ENCODE measurements at places on chromosomes 16 and 17.

GRCh38 chr17:28161311-28161710 lies 118.8 kb downstream of the NLK start:
- DNase-seq: no peak

GRCh38 chr17:78999056-78999768 lies 10.4 kb downstream of the CANT1 start:
- no peak for DNase-seq

DNA sequence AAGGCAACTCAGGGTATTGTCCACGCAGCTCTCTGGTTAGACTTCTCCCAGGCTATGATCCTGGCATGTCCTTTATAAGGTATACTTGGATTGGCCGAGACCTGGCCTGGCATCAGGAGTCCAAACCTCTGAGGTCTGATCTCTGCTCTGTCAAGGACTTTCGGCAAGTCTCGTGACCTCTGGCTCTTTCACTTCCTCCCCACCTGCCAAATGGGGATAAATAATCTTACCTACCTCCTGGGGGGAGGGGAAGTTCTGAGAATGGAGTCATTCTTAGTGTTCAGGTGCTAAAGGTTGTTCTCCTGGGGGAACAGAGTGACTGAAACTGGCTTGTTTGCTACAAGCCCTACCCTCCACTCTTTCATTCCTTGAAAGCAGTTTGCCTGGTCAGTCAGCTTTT lies 7.6 kb downstream of the ATXN1L start:
- no peak for DNase-seq

- no peak for DNase-seq
Observed at GRCh38 chr16:16018705-16019104, 69.3 kb downstream of the ABCC1 start.

DNA sequence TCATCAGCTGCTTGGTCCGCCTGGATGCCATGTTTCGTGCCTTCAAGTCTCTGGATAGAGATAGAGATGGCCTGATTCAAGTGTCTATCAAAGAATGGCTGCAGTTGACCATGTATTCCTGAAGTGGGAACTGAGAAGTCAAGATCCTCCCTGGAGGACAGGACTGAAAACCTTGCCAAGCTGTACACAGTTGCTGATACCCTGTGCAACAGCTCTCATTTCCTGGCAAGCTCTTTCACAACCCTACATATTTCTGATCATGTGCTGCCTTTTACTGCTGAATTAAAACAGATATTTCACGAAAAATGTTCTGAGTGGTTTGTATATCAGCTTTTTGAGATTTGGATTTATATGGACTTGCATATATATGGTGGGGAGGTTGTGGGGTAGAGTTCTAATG lies 898 bp downstream of the CAPNS2 start:
- no peak for DNase-seq

GRCh38 chr16:13906168-13907089 lies 13.5 kb upstream of the ERCC4 start:
- DNase-seq: no peak

DNA sequence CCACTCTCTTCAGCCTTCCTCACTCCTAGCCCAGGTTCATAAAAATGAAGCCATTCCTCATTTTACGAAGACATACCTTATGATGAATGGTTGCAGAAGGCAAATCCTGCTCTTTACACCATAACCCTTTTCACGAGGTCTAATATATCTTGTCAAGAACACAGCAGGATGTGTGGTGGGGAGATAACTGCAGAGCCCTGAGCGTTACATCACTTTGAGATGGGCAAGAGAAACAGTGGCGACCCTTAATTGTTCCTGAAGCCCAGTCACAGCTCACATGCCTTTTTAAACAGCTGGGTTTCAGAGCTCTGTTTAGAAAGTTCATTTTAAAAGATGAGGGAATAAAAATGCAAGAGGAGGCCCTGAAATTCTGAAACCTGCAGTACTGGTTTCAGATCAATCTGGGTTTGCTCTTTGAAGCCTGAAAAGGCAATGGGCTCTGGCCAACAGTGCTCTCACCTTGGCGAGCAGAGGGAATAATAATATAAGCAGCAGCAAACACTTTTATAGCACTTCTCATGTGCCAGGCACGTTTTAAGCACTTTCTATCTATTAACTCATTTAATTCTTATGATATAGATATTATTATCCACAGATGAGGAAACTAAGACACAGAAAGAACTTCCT lies 2.9 kb downstream of the FAM117A start:
- no peak for DNase-seq

DNA sequence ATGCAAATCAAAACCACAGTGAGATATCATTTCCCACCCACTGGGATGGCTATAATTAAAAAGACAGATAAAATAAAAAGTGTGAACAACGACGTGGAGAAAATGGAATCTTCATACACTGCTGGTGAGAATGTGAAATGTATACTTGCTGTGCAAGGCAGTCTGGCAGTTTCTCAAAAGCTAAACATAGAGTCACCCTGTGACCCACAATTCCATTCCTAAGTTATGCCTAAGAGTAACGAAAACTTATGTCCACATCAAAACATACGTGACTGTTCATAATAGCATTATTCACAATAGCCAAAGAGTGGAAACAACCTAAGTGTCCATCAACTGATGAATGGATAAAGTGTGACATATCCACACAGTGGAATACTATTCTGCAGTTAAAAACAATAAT lies 38.1 kb upstream of the VPS4A start:
- no peak for DNase-seq

DNA sequence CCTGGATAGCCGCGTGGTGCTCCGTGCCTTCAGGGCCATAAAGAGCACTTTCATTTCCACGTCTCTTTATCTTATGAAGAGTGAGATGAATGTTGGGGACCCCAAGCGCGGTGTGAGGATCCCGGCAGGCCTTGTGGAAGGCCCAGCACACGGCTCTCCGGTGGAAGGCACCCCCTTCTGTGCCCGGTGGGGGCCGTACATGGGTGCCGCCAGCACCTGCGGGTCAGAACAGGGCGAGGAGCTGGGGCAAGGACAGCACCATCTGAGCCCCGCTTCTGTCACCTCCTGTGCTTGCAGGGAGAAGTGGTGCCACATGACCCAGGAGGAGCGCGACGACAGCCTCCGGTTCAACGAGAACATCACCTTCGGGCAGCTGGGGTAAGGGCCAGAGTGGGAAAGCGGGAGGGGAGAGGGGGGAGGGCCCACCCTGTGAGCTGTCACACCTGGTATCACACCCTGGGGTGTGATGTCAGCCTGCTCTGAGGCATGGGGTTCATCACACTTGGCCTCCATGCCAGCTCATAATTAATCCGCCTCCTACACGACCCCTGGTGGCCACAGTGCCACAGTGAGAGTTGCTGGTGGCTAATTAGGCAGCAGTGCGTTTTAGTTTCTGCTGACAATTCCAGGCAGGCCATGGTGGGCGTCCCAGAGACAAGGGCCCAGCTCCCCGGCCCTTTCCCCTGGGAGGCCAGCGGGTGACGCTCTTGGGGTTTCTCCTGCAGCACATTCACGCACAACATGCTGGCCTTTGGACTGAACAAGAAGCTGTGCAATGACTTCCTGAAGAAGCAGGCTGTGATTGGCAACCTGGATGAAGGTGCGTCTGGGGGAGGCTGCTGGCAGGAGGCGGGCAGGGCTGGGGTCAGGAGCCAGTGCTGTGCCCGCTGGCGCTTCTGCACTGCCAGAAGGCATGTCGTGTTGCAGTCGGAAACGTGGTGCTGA lies 25.7 kb downstream of the CIBAR2 start:
- peak; percentile 68 for DNase-seq

DNA sequence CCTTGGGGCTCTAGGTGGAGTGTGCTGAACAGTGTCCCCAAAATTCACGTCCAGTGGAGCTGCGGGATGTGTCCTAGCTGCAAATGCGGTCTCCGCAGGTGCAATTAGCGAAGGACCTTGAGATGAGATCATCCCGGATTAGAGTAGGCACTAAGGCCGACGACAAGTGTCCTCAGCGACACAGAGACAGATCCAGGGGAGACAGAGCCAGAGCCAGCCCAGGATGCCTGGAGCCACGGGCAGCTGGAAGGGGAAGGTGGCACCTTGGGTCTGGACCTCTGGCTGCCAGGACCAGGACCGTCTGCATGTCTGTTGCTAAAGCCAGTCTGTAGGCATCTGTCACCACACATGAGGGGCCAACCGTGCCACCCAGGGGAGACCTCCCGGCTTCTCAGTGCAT lies 24.5 kb downstream of the SLC7A5 start:
- DNase-seq: peak; percentile 64

GRCh38 chr17:12521416-12521815 lies 144.3 kb upstream of the MYOCD start:
- no peak for DNase-seq

GRCh38 chr16:4691666-4692412 lies 1.5 kb upstream of the NUDT16L1 start:
- DNase-seq: no peak

- DNase-seq: no peak
Observed at GRCh38 chr16:26672206-26672605, 394.5 kb upstream of the C16orf82 start.

DNA sequence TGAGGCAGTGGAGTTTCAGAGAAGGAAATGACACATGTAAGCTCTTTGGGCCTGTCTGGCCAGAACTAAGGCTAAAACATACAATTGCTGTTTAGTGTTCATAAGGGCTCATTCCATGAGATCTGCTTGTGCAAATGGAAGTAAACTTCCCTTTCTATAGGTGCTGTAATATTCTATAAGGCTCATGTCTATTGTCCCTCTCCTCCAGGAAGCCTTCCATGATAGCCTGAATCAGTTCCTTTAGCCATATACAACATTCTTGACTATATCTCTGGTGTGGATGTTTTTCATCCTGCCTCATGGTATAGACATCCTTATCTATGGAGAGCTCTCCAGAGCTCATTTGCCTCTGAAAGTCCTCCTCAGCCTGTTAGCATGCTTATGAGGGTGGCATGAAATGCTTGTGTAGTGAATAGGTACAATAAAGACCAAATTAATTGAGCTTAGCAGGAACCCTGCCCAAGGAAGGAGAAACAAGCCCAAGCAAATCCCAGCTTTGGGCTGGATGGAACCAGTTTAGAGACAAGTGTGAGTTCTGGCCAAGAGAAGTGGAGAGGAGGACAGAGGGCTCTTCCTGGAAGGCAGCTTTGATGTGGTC lies 1.6 kb upstream of the ETV4 start:
- DNase-seq: no peak

- DNase-seq: no peak
Observed at GRCh38 chr17:32494621-32495358, 8.0 kb downstream of the CDK5R1 start.

- no peak for DNase-seq
Observed at GRCh38 chr16:75288596-75289120, 37.2 kb upstream of the BCAR1 start.

- peak; percentile 48 for DNase-seq
Observed at GRCh38 chr16:23836404-23837311, 875 bp downstream of the PRKCB start.

DNA sequence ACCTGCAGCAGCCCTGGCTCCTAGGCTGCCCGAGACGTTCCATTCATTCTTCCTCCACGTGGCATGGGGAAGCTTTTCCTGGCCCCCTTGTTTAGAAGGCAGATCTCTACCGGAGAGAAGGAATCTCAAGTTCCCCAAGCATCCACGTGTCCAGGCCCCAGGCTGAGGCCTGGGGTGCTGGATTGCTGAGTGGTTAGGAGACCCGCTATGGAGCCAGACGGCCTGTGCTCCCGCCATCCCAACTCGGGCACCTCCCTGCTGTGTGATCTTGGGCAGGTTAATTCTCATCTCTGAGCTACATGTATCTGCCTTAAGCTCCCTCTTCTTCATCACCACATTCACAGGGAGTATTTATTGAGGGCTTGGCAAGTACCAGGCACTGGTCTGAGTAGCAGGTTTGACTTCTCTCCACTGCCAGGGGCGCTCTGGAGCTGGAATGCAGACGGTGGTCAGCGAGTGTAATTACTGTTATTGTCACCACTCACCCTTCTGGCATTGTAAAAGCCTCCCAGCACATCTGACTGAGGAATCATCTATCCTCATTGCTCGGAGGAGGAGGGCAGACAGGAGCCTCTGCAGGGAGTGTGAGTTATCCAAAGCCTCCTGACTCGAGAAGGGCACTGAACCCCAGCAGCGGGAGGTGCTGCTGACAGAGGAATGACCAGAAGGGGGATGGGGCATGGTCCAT lies 1.1 kb upstream of the ADGRG1 start:
- peak; percentile 40 for DNase-seq

DNA sequence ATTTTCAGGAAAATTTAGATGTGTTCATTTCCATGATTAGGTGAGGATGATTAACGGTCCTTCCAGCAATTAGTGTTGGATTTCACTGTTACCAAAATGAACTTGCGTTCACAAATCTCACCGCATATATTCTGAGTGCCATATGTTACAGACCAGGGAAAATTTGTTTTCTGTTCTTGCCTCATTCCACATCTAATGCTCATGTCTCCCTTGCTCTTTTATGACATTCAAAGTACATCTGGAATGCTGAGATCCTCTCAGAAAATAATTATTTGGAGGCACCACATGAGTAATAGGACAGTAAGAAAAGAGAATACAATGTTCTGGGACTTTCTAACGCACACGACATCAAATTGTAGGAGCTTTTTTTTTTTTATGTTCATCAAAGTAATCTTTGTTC lies 406.5 kb downstream of the SHISA9 start:
- DNase-seq: no peak

GRCh38 chr16:20956319-20956718 lies 55.7 kb downstream of the LYRM1 start:
- no peak for DNase-seq

DNA sequence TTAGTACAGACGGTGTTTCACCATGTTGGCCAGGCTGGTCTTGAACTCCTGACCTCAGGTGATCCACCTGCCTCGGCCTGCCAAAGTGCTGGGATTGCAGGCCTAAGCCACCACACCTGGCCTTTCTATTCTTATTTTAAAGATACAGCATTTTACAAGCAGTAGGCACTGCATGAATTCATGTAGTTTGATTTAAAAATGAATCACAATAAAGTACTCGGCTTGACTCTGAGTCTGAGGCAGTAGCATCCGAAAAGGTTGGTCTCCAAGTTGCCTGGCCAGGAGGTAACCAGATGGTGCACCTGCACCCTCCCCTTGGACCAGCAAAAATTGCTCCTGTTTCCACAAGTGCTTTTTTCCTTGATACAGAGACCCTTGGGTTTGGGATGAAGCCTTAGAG lies 35.6 kb downstream of the MAP2K6 start:
- DNase-seq: no peak

DNA sequence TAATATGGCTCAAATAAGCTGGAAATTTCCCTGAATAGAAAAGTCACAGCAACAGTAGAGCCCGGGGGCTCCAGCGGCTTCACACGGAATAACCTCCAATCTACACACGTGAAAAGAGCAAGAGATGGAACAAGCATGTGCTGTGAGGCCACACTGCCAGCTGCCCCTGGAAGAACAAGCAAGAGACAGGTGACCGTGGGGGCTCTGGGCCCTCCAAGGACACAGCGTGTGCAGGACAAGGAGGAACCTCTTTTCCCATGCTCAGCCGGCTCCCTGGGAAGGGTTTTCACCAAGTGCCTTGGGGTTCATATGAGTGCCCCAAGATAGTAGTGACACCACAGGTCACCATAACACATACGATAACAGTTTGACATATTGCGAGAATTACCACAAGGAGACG lies 110.2 kb upstream of the ZNF750 start:
- no peak for DNase-seq
